ENCODE measurements at places on chromosomes 2 and 18.

GRCh38 chr18:63972002-63972376 is 2.1 kb downstream of the SERPINB8 start:
- DNase-seq, result no peak

- no peak for DNase-seq
Measured at GRCh38 chr2:53670331-53670730, 97.3 kb upstream of the CHAC2 start.

GRCh38 chr18:8188184-8188583 is 421.1 kb upstream of the RAB12 start:
- DNase-seq, result no peak

GRCh38 chr2:100124761-100125160 is 17.6 kb downstream of the AFF3 start:
- DNase-seq, result no peak

DNA sequence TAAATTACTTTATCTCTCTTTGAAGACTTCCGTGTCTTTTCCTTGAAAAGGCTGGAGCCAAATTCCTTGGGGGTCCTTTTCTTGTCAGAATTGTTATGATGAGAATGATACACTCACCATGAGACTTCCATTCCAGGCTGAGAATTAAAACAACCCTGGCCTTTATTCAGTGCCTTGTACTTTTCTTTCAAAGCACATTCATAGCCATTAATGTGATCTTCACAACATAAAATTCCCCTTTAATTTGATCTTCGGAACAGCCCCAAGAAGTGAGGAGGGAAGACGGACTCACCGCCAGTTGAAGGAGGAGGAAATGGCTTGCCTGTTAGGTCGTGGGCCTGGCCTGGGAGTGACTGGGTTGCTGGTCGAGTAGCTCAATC is 127.3 kb downstream of the DDX1 start:
- DNase-seq, result no peak

DNA sequence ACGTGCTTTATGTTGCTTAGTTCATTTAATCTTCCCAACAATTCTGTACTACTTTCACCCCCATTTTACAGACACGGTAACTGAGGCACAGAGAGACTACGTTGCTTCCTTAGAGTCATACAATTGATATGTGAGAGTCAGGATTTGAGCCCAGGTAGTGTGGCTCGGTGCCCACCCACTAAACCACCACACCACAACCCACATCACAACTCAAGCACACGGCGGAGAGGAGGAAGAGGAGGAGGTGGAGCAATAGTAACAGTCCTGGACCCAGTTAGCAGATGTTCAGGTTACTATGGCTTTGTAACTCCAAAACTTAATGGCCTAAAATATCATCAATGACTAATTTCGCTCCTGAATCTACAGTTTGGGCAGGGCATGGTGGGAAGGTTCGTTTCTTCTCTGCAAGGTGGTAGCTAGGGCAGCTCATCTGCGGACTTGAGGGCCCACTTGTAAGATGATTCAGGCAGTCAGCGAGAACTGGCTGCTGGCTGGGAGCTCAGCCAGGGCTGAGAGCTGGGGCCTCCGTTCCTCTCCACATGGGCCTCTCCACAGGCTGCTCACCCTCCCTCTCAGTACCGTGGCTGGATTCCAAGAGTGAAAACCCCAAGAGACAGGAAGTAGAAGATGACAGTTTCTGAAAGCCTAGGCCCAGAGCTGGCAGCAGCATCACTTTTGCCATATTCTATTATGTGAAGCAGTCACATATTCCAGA is 167.1 kb downstream of the ZFP36L2 start:
- DNase-seq, result peak; percentile 49

- no peak for DNase-seq
Measured at GRCh38 chr2:161146996-161147395, 13.2 kb upstream of the TANK start.

GRCh38 chr2:73156539-73157124 is 43.9 kb upstream of the RAB11FIP5 start:
- DNase-seq, result no peak

DNA sequence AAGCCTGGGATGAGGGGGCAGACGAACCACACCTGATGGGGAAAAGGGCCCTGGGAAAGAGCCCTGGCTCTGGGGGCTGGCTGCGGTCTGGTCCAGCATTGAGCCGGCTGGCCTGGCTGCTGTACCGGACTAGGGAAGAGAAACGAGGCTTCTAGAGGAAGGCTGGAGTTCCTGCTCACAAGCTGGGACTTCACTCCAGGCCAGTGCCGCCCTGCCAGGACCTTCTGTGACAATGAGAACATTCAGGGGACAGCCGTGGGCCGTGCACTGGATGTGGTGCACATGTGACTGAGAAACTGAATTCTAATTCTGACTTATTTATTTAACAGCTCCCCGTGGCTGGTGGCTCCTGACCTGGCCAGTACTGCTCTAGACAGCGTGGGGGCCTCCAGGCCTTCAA is 269.3 kb downstream of the HDAC4 start:
- no peak for DNase-seq

DNA sequence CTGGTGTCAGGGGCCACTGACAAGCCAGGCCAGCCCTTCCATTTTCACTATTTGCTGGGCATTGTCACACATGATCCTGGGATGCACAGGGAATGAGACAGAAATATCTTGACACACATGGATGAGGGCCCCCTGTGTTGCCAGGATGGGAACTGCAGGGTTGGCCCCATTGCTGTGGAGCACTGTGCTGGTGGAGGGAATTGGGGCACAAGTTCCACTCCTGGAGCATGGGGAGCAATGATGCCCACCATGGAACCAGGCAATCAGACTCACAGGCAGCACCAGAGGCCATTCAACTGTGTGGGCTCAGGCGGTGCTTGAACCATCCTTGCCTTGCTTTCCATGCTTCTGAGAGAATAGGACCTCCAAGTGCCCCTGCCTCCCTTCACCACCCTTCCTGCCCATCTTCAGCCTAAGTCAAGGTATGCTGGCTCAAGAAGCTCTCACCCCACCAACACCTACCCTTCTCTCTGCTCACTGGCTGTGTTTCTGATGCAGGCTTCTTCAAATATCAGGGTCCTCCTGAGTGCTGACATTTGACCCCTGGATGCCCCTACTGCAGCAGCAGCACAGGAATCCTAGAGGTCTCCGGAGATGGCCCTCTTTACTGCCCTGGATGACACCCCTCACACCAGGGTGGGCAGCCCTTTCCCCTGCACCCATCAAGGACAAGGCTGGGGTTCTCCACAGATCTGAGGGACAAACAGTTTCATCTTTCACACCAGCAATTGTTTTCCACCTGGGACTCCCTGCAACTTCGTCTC is 11.0 kb downstream of the ADRA2B start:
- DNase-seq, result no peak

- no peak for DNase-seq
Measured at GRCh38 chr2:232455426-232456255, at the start of gene ALPI. ALPI (plus strand) TSS chr2:232456153; CDS start chr2:232456200, 47 bp downstream.

GRCh38 chr18:8765783-8766463 is 60.6 kb downstream of the MTCL1 start:
- no peak for DNase-seq

DNA sequence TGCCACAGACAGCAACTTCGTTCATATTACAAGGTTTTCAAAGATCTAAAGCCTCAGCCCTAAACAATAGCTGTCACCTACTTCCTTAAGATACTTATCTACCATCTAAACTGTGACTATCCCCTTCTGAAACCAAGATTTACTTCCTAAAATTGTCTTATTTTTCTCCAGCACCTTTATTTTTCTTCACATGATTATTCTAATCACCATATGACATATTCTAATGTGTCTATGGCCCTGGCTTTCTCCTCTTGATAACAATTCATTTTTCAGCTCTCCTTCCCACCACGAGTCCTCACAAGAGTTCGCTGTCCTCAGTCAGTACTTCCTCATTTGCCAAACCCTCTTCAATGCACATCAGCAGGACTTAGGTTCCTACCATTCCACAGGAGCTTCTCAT is 53.9 kb downstream of the RTTN start:
- DNase-seq, result no peak

- DNase-seq, result no peak
Measured at GRCh38 chr18:7523772-7524171, 43.3 kb upstream of the PTPRM start.

GRCh38 chr18:11728249-11728648 is 39.2 kb downstream of the GNAL start:
- DNase-seq, result no peak

GRCh38 chr18:42288129-42288528 is 333.1 kb downstream of the PIK3C3 start:
- DNase-seq, result no peak

DNA sequence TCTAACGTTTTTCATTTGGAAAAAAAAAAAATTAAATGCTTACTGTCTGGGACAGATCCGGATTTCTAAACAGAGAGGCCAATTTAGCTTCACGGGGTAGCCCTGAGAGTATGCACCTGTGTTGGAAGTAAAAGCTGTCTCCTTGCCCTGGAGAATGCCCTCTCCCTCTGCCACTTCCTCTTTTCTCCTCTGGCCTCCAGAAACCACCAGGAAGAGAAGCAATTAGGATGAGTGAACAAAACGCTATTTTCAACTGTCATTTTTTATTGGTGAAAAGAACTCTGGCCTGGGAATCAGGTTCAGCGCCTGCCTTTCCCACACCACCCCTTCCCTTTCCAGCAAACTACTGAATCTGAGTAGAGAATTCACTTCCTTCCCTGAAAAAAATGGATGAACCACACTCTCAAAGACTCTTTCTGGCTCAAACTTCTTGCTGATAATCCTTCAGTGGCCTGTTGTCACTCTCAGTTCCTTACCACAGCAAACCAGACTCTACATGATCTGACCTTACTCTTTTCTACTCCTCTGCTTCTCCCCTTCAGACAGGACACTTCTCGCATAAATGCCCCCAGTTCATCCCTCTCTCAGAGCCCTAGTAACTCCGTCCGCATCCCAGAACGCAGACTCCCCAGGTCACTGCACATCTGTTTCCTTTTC is 29.8 kb downstream of the KLF7 start:
- no peak for DNase-seq

DNA sequence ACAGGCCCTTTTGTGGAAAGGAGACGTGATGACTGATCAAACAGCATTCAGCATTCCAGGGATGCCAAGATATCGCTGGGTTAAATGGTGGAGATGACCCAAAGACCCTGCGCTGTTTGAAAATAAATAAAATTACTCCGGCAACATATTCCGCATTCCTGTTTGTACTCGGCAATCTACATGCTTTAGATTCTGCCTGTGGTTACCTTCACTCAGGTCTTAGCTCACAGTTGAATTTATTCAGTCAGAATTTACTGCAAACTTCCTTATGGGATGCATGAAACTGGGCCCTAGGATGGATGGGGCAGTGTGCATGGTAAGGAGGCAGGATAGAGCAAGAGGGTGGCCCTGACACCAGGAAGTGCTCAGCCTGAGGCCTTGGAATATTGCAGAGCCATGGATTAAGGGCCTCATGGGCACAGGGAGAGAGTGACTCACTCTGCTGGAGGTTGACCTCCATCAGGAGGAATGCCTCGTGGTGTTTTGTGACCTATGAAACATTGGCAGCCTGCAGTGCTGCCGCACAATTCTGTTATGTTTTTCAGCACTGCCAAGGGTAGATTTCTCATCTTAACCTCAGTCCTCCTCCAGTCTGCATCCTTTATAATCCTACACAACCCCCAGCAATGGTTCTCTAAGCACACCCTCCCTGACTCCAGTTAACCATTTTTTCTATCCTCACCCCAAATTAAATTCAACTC is 321.4 kb downstream of the IRS1 start:
- DNase-seq, result no peak

DNA sequence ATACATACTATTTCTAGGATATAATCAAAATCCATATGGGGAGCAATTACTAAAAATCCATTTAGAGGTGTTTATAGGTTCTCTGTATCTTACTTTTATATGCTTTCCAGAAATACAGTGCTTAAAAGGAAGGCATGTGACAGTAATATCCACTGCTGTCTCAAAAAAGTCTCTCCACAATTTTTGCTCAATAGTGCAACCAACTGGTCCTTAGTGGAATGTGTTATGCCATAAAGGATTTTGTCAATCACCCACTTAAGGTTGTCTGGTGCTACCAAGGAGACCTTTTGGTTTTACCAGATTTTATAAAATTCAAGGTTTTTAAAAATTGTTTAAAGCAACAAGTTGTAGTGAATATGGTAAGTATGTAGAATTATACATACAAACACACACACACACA is 328.5 kb upstream of the DSEL start:
- no peak for DNase-seq

- DNase-seq, result no peak
Measured at GRCh38 chr2:119715409-119716283, 36.6 kb downstream of the TMEM177 start.

- DNase-seq, result no peak
Measured at GRCh38 chr2:197307933-197308521, 2.6 kb downstream of the ANKRD44 start.

- DNase-seq, result no peak
Measured at GRCh38 chr2:48558456-48558855, 28.5 kb downstream of the STON1 start.

DNA sequence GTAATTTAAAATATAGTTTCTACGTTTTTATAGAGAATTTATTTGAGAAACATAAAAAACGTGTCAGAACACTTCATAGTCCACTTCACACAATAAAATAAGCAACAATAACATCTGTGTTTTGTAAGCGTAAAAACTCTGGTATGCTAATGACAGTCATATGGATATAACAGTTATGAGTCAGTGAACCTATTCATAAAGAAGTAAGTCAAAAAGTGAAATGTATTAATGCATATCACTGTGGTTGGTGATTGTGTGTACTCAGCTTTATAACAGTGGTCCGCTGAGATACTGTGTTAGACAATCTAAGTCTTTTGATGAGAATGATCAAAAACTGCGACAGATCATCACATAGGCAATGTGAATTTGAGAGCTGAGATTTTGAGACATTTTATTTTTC is 153.2 kb downstream of the WDR7 start:
- no peak for DNase-seq

DNA sequence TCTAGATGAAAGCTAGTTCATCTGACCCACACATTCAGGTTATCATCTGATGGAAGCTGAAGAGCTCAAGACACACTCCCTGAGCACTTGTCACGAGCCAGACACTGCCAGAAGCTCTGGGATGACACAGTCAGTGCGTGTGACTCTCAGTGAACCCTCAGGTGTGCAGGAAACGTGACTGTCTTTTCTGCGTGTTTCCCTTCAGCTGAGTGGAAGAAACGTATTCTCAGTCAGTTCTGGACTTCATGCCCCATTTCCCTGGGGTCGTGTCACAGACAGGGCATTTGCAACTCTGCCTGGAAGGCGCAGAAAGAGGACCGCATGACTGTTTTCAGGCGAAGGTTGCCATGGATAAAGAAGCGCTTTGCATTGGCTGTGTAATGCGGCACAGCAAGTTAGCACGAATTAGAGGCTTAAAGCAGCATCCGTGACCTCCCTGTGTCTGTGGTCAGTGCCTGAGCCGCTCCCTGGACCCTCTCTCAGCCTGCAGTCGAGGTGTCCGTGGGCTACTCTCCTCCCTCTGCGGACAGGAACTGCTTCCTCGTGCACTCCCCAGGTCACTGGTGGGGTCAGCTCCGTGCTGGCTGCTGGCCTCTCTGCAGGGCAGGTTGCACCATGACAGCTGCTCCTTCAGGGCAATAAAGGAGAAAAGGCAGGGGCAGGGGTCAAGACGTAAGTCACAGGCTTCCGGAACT is 3.3 kb upstream of the ALLC start:
- DNase-seq, result no peak

All from activated CD4-positive, alpha-beta T cell treated with anti-CD3 and anti-CD28 coated beads for 24 hours (primary cell).